ENCODE measurements at places on chromosomes 6 and 20. TPM values are rescaled to one million over a fixed set of nuclear protein-coding genes. Genes with fewer than 3 reads are reported as not detected.

C20orf202 gene
- 0.11 TPM for polyA plus RNA-seq

DNA sequence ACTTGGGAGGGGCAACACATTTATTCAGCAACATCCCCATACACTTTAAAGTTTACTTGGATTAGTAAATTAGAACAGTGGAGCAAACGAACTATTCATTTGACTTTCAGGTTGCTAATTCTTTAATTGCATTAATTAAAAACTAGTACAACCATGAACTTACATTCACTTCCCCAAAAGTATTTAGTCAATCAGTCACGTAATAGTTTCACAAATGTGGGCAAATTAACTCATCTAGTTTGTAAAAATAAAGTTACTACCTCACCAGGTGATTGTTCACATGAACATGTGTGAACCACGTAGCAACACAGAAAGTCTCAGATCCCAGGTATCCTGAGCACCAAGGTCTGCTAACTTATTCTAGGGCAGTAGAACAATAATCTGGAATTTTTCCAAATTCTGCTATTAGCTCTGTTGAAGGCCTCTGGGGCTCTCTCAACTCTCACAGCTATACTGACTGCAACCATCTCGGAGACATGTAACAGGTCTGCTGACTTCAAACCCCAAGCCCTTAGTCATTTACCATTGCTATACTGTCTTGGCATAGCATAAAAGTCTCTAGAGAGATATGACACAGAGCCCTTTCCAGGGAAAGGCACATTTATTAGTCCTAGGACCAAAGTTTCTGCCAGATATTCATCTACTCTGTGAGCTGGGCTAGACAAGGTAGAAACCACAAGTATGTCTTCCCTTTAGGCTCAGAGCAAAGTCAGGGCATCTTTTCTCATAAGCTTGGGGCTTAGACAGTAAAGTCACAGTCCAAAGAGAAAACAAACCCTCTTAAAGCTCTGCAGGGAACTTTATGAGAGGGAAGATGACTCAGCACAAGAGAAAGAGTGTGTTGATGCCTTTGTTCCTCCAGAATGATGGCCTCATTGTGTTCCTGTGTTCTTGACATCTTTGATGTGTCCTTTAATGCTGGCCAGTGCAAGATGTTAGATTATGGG, 50.9 kb upstream of the CCDC28A start:
- H3K4me1 ChIP-seq, result no peaks in the 10 kb centered on the region
- no peaks in the 10 kb centered on the region for H3K27me3 ChIP-seq
- H3K27ac ChIP-seq, result no peak overlapping the region
- DNase-seq, result no peak
- no peaks in the 10 kb centered on the region for H3K36me3 ChIP-seq

SASH1 gene
- 6.0 TPM for polyA plus RNA-seq

GRCh38 chr20:9514461-9515213, at the start of gene LAMP5:
Gene LAMP5, plus strand, starts transcription at chr20:9514590. Its CDS starts 263 bp downstream, at chr20:9514853.
- no peak for DNase-seq
- peaks cover 67% of the 10 kb centered on the region for H3K27me3 ChIP-seq
- H3K4me1 ChIP-seq, result peaks cover 2% of the 10 kb centered on the region
- H3K27ac ChIP-seq, result no peak within 1 kb of the TSS

GRCh38 chr20:3115190-3116107, 30.9 kb upstream of the AVP start:
- no peaks in the 10 kb centered on the region for H3K4me1 ChIP-seq
- no peak overlapping the region for H3K4me3 ChIP-seq
- no peaks in the 10 kb centered on the region for H3K36me3 ChIP-seq

KHDC1L gene
- polyA plus RNA-seq, result 0.14 TPM

Measured in H1 (cell line).